Nucleus accumbens (tissue), 56 donors: ENCODE measurements at places on chromosomes 7 and 10.

DNA sequence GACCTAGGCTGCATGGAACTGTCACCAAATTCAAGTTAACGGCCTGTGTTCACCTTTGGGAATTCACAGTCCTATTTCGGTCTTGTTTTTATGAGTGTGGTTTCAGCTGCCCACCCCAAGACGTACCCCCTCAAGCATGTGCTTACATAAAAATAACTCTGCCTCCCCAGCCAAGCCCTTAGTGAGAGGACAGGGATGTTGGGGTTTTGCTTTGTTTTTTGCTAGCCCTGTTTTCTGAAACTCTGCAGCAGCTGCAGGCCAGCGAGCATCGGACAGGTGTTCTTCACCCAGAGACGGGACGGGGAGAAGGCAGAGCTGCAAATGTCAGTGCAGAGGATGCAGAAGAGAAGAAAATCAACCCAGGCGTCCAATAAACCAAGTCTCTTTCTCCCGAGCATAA, 13.5 kb downstream of the CHST15 start:
- DNase-seq: no peak

DNA sequence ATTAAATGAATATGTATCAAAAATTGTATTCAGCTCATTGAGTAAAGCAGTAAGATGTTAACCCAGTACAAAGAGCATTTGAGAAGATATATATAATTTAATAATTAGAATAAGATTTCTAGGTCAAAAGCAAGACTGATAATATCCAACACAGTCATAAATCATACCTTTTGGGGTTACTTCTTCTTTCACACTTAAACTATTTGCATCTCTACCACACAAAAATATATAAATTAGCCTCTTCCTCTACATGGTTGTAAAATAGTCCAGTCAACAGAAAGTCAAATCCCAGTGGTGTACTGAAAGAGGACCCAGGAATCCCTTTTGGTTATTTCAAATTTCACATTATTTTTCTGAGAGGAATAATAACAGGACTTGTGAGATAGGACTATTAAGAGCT, 204.6 kb upstream of the INHBA start:
- DNase-seq: no peak

DNA sequence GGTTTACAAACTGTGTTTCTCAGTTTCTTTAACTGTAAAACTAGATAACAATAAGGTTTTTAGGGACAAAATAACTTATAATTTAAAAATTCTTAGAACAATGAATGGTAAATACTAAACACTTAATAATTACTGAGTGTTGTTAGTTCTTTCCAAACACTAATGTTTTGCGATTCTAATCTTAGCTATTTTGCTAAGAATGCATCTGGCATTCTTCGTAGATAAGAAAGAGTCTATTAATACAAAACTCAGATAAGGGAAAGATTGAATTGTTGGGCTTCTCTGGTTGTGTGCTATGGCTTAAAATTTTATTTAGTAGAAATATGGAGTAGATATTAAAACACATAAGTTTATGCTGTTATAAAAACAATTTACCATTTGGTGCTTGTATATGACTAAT, 45.4 kb downstream of the TMEM229A start:
- DNase-seq: no peak

- no peak for DNase-seq
These were observed 51.8 kb downstream of the ARHGAP22 start for GRCh38 chr10:48552946-48553564.

DNA sequence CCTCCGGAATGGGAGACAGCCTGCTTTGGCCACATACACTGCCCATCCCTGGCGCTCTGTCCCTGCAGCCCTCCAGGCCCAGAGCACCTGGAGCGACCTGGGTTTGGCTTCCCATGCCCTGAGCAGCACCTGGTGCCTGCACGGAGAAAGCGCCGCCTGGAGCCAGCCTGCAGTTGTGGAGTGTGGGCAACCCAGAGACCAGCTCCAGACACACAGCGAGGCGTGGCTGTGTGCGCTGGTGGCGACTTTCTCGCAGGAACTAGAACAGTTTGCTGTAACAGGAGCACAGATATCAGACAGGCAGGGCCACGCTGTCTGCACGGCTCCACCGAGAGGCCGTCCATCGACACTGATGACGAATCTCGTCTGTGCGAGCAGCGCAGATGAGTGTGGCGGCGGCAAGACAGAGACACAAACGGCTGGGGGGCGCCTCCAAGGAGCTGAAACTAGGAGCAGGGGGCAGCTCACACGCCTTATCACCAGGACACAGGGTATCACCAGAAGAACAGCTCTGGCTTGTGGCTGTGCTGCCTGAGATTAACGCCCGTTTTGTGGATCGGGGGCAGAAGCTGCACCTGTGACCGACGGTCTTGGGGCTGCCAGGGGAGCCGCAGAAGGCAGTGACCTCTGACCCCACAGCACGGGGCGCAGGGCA, 275.3 kb downstream of the DNAJB6 start:
- DNase-seq: no peak

DNA sequence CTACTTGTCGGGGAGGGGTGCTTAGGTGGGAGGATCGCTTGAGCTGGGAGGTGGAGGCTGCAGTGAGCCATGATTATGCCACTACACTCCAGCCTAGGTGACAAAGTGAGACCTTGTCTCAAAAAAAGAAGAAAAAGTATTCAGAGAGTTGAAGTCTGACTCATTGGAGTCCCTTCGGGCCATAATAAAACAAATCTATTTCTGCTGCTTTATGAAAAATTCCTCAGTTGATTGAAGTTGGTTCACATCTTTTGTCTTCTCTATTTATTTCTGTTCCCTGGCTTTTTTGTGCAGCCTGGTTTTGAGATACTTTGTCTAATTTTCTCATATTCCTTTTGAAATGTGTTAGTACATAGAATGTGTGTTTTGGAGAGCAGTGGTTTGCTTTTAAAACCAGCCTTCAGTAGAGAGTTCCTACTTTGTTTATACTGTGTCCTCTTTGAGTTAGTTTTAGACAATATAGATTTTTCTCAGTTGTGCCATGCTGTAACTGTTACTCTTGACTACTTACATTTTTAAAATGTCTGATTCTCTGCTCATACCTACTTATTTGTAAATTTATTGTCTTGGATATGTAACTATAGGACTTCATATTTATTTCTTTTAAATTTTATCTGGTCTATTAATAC, 36.7 kb downstream of the LUC7L2 start:
- DNase-seq: no peak

- DNase-seq: no peak
These were observed 69.4 kb upstream of the SHH start for GRCh38 chr7:155881471-155882350.

GRCh38 chr10:115239761-115240160, 146.6 kb downstream of the ATRNL1 start:
- no peak for DNase-seq

GRCh38 chr10:119026301-119027110, 3.0 kb upstream of the NANOS1 start:
- DNase-seq: no peak

DNA sequence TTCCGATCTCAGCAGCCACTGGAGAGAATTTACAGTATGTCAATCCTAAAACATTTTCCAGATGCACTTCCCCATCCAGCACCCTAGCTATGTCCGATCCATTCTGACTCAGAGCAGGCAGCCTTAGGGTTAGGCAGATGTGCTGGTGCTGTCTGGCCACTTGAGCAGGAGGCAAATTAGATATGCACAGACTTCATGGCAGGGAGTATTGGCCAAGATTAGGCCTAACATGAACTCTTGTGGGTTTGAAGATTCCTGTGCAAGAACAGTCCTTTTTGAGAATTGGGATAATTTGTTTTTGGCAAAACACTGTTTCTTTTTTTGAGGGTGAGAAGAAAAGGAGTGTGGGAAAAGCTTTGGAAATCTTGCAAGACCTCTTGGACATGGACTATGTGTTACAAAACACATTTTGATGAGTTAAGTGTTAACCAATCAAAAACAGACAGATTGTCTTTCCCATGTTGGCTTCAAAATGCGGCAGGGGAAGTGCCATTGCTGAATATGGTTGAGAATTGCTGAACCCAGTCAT, 218.6 kb upstream of the INHBA start:
- DNase-seq: no peak

DNA sequence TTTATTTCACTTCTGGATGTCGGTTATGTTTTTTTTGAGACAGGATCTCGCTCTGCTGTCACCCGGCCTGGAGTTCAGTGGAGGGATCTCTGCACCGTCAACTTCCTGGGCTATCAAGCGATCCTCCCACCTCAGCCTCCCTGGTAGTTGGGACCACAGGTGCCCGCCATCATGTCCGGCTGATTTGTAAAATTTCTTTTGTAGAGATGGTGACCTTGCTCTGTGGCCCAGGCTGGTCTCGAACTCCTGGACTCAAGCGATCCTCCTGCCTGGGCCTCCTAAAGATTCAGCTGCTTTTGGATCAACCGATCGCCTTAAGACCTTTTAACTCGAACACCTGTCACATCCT, 606 bp upstream of the RABGEF1 start:
- no peak for DNase-seq

DNA sequence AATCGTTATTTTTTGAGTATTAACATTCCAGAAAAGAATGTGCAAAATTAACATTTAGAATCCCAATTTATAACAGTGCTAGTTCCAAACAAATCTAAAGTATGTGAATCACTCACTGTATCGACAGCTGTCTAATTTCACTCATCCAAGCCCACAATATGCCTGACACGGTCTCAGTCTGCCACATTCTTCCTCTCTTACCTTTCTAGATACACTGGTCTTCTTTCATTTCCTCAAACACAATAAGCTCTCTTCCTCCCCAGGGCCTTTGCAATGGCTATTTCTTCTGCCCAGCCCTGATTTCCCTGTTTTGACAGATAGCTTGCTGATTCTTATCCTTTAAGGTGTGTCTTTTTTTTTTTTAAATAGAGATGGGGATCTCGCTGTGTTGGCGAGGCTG, 48.8 kb downstream of the UBE2H start:
- DNase-seq: no peak

DNA sequence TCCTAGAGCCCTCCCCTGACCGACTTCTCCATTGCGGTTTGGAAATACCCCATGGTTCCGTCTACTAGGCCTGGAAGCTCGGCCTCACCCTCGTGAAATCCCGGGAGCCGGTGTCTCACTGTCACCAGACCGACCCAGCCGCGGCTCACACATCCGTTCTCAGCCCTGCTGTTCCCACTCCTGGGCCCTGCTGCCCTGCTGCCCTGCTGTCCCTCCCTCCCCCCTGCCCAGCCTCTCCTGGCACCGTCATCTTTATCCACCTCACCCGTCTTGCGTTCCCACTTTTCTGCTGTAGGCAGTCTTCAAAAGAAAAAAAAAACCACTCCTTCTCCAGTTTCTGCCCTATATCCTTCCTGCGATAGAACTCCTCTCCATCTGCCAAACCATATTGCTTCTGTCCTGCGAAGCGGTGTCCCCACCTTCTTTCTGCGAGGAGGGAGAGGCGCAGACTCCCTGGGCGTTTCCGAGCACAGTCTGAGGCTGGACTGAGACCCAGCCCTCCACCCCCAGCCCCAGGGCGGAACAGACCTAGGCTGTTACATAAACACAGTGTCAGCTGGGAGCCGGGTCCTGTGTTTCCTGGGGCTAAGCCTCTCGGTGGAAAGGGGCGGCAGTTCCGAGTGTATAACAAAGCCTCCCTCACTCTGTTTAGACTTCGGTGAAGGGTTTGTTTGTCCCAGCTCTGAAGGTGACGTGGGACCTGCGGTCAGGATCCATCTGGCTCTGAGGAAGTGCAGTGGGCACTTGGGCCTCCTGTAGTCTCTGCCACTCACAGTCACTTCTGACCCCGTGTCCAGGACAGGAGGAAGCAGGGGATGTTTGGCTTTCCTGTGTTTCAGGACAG, 2.8 kb downstream of the AGAP3 start:
- no peak for DNase-seq

GRCh38 chr7:135803143-135803542, 54.5 kb upstream of the FAM180A start:
- DNase-seq: no peak

DNA sequence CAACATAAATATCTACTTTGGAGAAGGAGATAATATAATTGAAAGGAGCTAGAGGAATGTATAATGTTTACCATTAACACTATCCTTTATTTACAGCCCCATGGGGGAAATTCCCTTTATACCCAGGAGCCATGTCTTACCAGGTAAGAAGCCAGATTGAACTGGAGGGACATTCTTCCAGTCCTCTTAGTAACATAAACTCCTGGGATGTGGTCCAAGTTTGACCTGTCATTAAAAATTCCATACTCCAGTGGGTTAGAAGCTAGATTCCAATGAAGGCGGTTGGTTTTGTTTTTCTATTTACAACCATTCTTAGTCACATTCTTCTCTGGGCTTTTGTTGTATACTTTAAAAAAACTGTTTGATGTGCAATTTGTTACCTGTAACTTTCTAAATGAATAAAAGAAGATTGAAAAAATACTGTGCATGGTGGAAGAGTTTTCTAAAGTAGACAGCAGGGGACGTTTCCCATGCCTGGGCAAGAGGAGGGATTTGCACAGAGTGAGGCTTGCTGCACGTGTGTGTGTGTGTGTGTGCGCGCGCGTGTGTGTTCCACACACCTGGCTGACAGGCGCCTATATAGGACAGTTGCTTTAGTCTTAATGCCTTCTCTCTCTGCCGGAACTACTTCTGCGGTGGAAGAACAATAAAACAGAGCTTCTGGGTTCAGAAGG, 2.0 kb downstream of the PLCE1 start:
- no peak for DNase-seq

GRCh38 chr10:73865459-73866442, 8.6 kb downstream of the CAMK2G start:
- DNase-seq: no peak

DNA sequence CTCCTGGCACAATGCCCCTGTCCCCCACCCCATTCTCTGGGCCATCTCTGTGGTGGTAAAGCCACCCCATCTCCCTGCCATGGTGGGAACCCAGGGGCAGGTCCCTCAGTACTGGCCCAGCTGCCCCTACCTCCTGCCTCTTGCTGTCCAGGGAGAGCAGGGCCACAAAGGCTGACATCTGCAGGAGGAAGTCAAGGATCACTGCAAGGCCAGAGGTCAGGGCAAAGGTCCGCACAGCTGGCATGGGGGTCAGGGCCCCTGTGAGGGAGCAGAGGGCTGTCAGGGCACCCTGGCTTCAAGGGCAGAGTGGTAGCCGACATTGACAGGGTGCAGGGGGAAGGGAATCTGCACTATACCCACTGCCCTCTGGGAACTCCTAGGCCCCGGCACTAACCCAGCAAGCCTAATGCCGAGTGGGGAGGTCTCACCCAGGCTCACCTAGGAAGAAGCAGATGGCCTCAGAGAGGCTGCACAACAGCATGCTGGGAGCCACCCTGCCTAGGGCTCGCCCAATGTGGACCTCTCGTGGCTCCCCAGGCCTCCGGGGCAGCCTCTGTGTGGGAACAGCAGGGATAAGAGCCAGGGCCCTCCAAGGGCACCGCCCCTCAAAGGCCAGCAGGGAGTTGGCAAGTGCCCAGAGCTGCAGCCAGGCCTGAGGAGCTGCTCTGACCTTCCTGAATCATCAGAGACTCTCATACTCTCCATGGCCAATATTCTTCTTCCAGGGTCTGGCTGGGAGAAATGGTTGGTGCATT, 7.7 kb downstream of the NPC1L1 start:
- DNase-seq: no peak

DNA sequence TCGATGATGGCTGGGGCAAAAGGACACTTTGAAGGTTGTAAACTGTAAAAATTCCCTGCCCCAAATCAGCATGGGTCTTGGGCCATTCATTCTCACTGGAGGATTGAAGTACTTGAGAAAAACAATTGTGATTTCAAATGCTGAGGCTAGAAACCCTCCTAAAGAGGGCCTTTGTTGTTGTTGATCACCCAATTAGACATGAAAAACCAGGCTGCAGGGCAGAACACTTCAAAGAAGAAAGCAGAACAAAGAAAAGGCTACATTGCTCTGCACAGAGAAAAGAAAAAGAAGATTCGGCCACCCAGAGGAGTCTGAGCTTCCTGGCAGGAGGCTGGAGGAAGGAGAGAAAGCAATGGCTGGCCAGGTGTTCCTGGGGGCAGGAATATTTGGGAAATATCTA, 143.1 kb downstream of the NPY start:
- no peak for DNase-seq

GRCh38 chr10:119658274-119658673, 7.1 kb downstream of the BAG3 start:
- peak; percentile 10 for DNase-seq
